DMS153 (cell line): ENCODE measurements at places on chromosomes 3 and 15.

- no peak for DNase-seq
These were observed 267.2 kb downstream of the GABRG3 start for GRCh38 chr15:27238209-27238608.

DNA sequence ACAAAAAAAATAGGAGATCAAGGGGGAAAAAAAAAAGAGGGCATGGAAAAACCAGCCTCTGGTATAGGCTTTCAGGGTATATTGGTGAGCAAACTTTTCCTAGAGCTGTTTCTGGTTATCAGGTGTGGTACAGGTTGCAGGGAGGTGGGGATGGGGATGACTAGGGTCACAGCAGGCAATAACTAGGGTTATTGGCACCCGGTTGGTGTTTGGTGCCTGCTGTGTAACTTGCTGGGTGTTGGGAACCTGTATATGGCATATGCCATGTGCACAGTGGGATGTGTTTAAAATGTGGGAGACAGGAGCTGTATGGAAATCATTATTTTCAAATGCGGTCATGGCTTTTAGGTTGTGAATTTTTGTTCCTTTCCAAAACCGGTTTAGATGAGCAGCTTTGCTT, 119.2 kb downstream of the PTPRG start:
- DNase-seq = no peak

DNA sequence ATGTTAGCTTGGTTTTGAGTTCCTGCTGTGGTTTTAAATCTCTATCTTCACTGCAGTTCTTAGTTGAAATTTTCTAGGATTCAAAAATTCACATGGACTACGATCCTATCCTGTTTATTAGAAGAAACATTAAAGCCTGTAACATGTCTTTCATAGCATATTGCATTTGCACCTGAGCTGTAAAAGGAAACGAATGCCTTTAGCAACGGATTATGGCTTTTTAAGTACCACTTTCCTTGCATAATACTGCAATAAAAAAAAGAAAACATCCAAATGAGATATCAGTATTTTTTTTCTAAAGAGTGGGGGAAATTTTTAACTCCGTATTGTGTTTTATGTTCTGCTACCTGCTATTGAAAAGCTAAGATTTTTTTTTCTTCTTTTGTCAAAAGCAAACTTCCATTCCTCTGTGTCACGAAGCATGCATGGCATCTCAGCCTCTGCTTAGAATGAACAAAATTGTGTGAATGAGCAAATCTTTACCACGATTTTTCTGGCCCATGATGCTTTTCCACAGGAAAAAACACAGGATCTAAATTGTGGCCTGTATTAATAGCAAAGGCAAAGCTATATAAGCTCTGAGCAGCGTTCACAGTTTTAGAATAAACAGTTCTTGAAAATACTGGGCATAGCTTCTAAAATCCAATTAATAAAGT, 110.0 kb upstream of the CDIN1 start:
- no peak for DNase-seq

GRCh38 chr3:189292667-189293484, 121.1 kb downstream of the TPRG1 start:
- no peak for DNase-seq

- no peak for DNase-seq
These were observed 261.0 kb upstream of the CCDC54 start for GRCh38 chr3:107116251-107116650.

GRCh38 chr15:58306591-58307312, 125.0 kb upstream of the LIPC start:
- DNase-seq = no peak

- DNase-seq = no peak
These were observed 599.2 kb downstream of the TUSC7 start for GRCh38 chr3:117308756-117309155.

DNA sequence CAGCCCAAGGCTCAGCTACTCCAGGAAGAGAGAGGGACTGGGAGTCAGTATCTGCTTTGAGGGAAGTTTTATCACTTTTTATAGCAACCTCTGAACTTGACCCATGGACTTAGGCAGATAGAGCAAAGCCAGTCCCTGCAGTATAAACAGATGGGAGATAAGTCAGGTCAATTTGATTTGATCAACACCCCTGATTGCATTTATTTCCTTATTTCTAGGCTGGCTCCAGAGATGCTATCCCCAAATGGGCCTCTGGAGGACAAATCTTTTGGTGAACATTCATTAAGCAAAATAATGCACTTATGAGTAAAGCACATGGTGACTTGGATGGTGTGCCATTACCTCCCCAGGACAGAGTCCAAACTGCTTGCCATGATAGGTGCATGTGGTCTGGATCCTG, 8.9 kb upstream of the IDH3A start:
- DNase-seq = no peak

GRCh38 chr3:54784021-54784420, 143.8 kb downstream of the LRTM1 start:
- no peak for DNase-seq
